ENCODE measurements at places on chromosomes 11 and 22.

GRCh38 chr11:34624069-34624468, 3.2 kb downstream of the EHF start:
- no peak for DNase-seq

- DNase-seq = no peak
Measured at GRCh38 chr11:20011307-20011951, 148.8 kb downstream of the DBX1 start.

- DNase-seq = no peak
Measured at GRCh38 chr11:26916805-26917204, 77.1 kb upstream of the FIBIN start.

DNA sequence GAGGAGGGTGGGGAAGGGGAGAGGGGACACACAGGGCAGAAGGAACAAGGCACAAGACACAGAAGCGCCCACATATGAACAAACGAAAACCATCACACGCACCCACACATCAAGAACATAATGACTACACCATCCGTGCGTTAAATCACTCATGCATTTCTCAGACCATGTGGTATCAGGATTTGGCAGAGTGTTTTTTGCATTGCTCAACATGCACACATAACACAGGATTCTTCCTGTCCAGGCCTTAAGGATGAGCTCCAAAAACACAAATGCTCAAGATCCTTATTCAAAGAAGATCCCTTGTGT, 309.5 kb downstream of the CADM1 start:
- DNase-seq = no peak

- no peak for DNase-seq
Measured at GRCh38 chr11:95676308-95676707, 113.3 kb downstream of the FAM76B start.

DNA sequence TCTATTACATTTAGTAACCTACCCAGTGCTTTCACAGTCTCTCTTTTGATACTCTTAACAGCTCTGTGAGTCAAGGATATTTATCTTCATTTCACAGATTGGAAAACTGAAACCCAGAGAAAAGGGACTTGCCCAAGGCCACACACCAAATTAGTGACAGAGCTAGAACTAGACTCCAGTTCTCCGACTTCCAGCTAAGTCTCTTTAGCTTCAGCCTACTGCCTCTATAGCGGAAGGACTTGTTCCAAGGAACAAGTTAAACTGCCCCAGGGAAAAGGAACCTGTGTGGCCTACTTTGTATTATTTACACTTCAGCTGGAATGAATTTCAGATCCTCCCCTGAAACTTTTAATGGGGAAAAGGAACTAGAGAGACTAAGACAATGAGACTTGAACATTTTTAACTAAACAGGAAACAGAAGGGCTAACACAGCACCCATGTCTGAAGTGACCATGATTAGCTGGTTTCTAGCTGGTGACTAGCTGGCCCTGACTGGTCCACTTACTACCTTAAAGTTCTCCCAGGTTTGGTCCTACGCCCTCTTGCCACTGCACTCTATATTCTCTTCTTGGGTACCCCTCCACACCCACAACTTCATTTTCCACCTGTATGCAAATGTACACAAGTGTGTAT, 1.3 kb downstream of the LRRC51 start:
- no peak for DNase-seq

DNA sequence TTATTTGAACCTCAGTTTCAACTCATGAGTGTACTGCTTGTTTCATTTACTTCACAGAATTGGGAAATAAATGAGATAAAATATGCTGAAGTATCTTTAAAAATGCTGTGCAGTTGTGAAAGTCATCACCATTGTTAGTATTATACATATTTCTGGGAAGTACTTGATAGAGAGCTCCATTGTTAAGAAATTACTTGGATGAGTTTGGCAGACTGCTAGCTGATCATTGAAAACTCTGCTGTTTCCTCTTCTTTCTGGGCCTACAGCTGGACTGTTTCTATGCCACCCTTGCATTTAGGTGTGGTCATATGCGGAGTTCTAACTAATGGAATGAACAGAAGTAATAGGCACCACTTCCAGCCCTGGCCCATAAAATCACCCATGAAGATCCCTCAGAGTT, 10.0 kb downstream of the SIK2 start:
- DNase-seq = no peak

DNA sequence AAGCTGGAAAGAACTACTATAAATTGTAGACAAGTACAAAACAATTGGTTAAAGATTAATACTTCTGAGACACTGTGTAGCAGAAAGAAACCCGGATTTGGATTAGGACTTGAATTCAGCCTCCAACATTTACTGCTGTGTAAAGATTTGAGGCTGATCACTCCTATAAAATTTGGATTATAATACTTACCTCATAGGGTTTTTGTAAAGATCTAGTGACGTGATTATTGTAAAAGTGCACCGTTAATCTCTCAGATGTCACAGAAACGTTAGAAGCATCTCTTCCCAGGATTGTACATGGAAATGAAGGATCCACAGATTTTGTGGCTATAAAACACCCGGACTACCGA, 323 bp upstream of the HIKESHI start:
- no peak for DNase-seq

DNA sequence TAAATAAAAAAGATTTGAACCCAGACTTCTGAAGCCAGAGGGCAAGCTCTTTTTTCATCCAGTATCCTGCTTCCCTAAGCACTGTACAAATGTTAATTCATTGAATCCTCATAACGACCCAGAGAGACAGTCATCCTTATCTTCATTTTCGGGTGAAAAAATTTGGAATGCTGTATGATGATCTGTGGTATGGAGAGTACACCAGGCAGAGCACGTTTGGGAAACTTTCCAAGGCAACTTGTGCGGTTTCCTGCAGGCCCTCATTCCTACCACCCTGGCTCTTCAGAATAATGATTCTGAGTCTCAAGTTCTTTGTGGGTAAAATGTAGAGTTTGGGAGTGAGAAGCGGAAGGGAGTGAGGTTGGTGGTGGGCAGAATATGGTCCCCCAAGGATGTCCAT, 177.9 kb upstream of the CADM1 start:
- peak; percentile 11 for DNase-seq

DNA sequence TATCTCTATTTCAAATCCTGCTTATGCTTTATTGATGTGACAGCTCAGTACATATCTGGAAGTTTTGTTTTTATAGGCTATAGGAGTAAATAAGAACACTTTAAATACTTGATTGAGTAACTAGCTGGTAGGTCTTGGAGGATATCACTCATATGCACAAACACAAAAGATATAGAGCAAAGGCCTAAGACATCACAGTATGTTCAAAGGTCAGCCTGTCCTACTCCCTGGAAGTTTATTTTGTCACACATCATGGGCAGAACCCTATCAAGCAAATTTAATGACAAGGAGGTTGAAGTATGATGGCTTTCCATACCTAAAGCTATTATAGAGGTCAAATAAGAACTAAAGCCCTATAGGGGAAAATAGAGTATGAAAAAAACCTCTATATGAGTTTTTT, 70.0 kb upstream of the MS4A8 start:
- no peak for DNase-seq

GRCh38 chr11:116262370-116262769, 510.4 kb downstream of the BUD13 start:
- no peak for DNase-seq

DNA sequence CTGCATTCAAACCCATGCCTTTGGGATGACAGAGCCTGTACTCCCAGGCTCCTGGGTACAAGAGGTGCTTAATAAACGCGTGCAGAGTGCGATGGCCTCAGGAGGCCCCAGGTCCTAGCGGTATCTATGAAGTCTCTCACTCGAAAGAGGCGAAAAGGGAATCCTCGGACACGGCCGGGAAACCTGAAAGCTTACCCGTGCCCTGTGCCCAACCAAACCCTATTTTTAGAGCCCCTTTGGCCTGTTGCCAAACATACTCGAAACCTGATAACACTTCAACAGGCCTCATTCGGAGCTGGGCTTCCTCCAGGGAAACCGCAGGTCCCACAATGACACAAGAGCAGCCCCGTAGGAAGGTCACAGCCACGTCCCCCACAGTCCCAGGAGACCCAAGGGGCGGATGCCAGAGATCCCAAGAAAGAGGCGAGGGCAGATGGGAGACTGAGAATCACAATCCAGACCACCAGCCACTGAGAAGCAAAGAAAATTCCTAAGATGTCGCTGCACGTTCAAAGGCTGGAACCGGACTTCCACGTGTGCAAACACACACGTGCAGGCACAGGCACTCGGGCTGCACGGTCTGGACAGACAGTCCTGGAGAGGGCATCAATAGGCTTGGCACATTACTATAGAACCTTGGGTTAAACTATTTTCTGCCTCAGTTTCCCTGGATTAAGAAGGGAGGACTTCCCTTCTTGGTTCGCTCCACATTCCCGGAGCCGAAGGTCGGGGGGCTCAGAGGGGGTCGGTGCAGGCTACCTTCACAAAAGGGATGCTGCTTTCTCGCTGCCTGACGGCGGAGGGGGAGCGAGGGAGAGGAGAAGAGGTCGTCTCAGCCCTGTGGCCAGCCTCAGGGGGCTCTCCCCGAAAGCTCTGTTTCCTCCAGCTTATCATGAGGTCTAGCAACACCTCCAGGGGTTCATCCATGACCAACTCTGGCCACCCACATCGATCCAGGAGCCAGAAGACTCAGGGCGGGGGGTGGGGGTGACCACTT, 8.2 kb downstream of the PDGFB start:
- DNase-seq = no peak

DNA sequence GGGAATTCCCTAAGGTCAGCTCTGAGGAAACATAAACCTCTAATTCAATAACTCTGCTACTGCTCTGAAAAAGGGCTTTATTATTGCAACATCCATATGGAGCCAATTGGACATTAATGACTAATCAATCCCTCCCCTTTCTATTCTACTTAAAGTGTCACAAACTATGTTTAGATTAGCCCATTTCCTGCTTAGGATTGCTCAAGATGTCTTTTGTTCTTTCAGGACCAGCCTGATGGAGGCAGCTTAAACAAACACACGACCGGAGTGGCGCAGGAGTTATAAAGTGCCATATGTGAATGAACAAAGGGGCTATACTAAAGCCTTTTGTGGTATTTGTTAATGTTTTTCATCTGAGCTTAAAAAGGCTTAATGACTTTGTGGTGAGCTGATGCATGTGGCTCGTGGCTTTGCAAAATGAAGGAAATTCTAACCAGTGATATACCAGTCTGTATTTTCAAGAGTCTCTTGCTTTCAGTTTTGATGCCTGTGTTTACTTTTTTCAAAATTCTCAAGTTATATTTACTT, 354.4 kb downstream of the SOX6 start:
- no peak for DNase-seq

- DNase-seq = peak; percentile 66
Measured at GRCh38 chr11:26276798-26277424, 55.0 kb upstream of the ANO3 start.

GRCh38 chr11:59216641-59217564, 4.2 kb upstream of the MPEG1 start:
- peak; percentile 79 for DNase-seq

- no peak for DNase-seq
Measured at GRCh38 chr11:27304514-27304913, 58.5 kb downstream of the CCDC34 start.

GRCh38 chr22:23097412-23098229, 27.3 kb downstream of the GNAZ start:
- no peak for DNase-seq

DNA sequence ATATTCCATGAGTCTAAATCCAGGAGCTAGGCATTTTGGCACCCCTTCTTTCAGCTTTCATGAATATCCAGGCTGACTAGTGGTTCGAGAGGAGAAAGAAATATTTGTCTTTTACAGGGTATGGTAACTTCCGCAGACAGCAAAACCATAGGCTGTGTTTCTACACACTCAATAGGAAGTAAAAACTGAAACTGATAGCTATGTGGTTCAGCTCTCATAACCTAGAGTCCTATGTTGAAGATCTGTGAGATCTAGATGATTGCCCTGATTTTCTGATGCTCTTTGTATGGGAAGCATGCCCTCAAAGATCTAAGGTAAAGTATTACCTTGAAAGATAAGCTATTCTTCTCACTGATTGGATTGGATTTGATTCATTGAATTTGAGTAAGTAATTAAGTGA, 118.3 kb downstream of the CD44 start:
- DNase-seq = no peak

- DNase-seq = no peak
Measured at GRCh38 chr11:108960501-108960900, 295.6 kb downstream of the DDX10 start.

GRCh38 chr11:119964136-119965025, 173.5 kb downstream of the TRIM29 start:
- no peak for DNase-seq

DNA sequence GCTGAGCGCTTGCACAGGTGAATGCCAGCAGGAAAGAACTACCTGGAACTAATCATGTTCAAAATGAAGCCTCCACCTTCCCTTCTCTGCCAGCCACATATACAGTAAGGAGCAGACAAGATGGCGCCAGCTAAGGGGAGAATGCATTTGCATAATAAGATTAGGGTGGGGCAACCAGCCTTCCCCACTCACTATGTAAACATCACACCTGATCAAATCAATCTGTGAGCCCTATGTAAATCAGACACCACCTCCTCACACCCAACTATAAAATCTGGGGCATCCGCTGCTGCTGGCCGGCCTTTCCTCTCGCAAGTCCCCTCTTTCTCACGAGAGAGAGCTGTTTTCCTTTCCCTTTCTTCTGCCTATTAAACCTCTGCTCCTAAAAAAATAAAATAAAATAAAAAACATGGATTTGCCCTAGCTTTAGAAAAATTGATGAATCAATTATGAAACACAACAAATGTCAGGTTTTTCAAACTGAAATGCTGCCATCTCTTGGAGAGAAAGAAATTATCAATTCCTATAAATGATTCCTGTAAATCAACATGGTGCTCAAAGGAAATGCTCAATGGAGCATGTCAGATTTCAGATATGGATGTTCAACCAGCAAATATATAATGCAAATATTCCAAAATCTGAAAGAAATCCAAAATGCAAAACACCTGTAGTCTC, 108.9 kb downstream of the SGSM3 start:
- no peak for DNase-seq

- no peak for DNase-seq
Measured at GRCh38 chr11:12922418-12922817, 86.7 kb upstream of the RASSF10 start.

- no peak for DNase-seq
Measured at GRCh38 chr11:99489581-99489980, 468.8 kb downstream of the CNTN5 start.

DNA sequence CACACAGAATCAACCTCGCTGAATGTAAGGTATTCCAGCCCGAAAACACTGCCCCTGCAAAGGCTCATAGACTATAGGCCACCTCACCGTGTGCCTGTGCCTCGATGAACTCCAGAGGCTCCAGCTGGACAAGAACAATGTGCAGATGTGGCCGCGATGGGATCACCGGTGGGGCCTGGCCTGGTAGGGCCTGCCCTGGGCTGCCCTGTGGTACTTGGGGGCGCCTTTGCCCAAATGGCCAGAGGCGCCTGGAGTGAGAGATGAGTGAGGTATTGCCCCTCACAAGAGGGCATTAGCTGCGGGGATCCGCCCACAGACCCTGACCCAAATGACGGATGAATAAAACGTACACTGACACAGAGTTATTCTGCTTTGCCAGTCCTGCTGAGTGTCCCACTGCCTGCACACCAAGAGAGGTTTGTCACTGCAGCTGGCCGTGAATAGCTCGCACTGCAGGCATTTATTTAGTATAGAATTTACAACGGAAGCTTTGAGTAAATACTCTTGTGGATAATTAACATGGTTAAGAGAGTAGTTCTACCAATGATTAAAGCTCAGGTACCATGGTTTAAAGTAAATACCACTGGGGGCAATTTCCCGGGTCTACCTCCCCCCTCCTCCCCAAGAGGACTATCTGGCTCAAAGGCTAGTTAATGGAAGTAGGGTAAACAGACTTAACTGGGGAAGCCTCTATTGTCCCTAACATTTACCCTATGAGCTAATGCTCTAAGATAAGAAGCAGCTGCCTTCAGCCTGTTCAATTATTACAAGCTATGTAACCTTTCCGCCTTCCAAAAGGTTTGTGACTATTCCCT, 101.1 kb upstream of the IGLL5 start:
- DNase-seq = no peak

GRCh38 chr11:8013833-8014232, 26.7 kb downstream of the EIF3F start:
- DNase-seq = no peak

Measured in sigmoid colon (tissue), 7 donors.